ENCODE measurements at places on chromosomes 5 and 9. TPM values are rescaled to one million over a fixed set of nuclear protein-coding genes. Genes with fewer than 3 reads are reported as not detected.

- DNase-seq = no peak
- no peak overlapping the region for H3K4me3 ChIP-seq
- H3K4me1 ChIP-seq = no peaks in the 10 kb centered on the region
- H3K36me3 ChIP-seq = no peaks in the 10 kb centered on the region
- no peaks in the 10 kb centered on the region for H3K27me3 ChIP-seq
Measured at GRCh38 chr5:29462241-29462640, 1731.2 kb upstream of the CDH6 start.

DNA sequence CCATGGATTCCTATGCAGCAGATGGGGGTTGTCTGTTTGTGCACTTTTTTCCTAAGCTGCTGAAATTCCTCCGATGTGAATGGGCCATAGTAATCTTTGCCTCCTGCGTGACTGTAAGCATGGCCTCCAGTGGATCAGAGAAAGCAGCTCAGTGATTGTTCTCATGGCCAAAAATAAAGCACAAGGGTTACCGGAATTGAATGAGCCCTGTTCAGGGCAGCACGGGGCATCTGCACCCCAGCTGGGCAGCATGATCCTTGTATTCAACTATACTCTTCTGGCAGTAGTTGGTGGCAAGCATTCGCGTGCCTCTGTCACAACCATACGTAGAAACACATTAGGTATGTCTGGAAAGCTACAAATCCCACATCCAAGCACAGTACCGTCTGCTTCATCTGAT, 193.9 kb downstream of the RORB start:
- peaks cover 56% of the 10 kb centered on the region for H3K27me3 ChIP-seq
- H3K4me1 ChIP-seq = no peaks in the 10 kb centered on the region
- no peak overlapping the region for H3K27ac ChIP-seq

- H3K4me3 ChIP-seq = no peak overlapping the region
- no peaks in the 10 kb centered on the region for H3K27me3 ChIP-seq
- H3K4me1 ChIP-seq = no peaks in the 10 kb centered on the region
- no peak for DNase-seq
- no peak overlapping the region for H3K27ac ChIP-seq
Measured at GRCh38 chr9:94584555-94584954, 9.1 kb downstream of the FBP2 start.

The SPINK4 gene
- not detected for total RNA-seq

GRCh38 chr5:109191153-109191558, 218.6 kb downstream of the PJA2 start:
- peaks cover 38% of the 10 kb centered on the region for H3K4me1 ChIP-seq
- H3K27me3 ChIP-seq = no peaks in the 10 kb centered on the region
- peak; percentile 64 for DNase-seq
- H3K36me3 ChIP-seq = no peaks in the 10 kb centered on the region

All from HCT116 (cell line).